ENCODE measurements at places on chromosomes 1 and 21.

DNA sequence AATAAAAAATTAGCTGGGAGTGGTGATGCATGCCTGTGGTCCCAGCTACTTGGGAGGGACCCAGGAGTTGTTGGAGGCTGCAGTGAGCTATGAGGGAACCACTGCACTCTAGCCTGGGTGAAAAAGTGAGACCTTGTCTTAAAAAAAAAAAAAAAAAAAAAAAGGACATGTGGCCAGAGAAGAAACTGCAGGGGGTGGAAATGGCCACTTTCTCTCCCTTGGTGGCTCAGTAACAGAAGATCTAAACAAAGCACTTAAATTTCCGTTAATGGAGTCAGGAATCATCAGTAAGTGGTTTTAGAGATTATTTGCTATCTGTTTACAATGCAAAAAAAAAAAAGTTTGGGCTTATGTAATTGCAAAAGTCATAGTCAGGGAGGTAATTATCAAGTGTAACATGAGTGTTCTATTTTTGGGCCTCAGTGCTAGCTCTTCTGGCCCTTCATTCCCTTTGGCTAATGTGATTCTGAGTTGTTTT lies 19.3 kb upstream of the OPRD1 start:
- DNase-seq: no peak

DNA sequence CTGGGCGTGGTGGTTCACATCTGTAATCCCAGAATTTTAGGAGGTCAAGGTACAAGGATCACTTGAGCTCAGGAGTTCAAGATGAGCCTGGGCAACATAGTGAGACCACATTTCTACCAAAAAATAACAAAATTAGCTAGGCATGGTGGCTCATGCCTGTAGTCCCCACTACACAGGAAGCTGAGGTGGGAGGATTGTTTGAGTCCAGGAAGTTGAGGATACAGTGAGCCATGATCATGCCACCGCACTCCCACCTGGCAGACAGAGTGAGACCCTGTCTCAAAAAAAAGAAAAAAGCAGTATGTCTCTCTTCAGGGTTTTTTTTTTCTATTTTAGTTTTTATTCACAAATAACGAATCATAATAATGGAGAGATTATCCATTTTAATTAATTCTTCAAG lies 233.7 kb upstream of the DMRTA2 start:
- no peak for DNase-seq

DNA sequence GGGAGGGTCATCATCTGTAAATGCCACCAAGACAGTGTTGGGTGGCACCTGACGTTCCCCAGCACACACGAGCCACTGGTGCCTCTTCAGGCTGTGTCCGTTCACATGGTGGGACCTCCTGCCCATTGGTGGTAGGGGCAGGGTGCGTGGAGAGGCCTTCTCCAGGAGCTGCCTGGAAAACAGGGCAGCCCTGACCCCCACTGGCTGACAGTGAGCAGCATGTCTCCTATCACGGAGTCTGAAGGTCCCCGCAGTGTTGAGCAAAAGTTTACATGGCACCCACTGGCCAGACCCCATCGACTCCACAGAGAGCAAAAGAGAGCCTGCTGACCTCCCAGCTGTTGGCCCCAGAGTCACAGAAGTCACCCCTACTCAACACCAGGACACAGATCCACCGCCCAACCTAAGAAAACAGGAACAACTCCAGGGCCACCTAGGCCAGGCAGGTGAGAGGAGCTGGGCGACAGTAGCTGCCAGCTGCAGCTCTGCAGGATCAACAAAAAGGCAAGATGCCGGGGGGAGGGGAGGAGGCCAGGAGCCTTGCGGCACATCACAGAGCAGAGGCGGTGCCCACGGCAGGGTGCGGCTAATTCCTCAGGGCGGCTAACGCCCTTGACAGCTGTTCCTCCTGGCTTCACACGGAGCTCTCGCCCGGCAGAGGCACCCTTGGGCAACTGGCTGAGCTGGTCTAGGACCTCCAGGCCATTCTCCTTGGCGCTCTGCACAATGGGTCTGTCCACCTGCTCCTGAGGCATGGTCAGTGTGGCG lies 14.4 kb upstream of the IFI6 start:
- DNase-seq: no peak

GRCh38 chr1:119225831-119226230 lies 85.4 kb upstream of the WARS2 start:
- no peak for DNase-seq

GRCh38 chr1:243343970-243344937 lies 88.4 kb downstream of the SDCCAG8 start:
- DNase-seq: no peak

- DNase-seq: no peak
Observed at GRCh38 chr1:7373876-7374562, 397.1 kb upstream of the VAMP3 start.

GRCh38 chr21:20259031-20259867 lies 739.0 kb upstream of the NCAM2 start:
- no peak for DNase-seq

GRCh38 chr1:208892147-208892546 lies 648.0 kb upstream of the PLXNA2 start:
- no peak for DNase-seq

DNA sequence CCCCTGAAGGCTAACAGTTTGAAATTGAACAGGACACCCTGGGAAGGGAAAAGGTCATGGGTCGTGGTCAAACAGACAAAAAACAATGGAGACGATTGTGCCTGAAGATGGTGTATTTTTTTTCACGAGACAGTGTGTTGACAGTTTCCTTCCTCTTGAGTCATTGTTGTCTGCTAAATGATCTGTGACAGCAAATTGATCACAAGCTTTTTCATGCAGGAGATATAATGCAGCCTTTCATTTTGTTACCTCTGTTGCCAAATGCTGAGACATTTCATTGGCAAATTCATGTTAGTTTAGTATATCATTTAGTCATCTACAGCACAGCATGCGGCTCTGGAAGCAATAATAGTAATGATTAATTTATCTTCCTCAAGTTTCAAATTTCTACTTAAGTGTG lies 27.7 kb downstream of the UBE2U start:
- no peak for DNase-seq

DNA sequence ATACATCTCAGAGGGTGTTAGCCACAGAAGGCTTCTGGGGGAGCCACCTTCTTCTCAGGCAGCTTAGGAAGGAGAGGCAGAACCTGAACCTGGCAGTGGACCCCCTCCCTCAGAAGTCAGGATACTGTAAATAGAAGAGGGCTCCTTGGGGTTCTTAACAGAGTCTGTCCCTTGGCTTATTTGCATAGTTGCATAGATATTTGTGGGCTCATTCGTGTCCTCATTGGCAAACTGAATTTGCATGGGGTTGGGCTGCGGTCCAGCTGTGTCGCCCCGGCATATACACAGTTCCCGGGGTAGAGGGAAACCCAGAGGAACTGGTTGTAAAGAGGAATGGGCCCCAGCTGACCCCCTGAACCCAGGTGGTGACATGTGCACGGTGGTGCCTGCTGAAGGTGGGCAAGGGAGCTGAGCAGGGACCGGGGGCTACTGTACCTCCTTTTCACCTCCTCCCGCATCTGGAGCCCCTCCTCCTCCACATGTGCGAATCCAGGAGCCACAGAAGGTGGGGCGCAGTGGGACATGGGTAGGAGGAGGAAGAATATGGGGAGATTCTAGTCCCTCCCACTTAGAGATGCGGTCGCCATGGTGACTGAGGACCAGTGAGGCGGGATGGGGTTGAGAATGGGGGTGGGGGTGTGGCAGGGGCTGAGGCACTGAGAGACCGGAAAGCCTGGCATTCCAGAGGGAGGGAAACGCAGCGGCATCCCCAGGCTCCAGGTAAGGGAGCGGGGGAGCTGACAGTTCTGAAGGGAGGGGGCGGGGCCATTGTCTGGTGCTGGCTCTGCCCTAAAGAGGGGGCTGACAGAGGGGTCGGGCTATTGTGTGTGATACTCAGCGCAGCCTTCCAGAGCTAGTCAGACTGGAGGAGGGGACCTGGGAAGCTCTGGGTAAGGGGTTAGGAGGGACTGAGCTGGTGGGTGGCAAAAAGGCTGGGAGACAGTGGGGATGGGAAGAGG lies 3.7 kb upstream of the SEMA4A start:
- no peak for DNase-seq
